Activated naive CD4-positive, alpha-beta T cell (primary cell): ENCODE measurements at places on chromosomes 13 and 19.
A peak's percentile ranks its signal among the peaks of the same experiment; 100 is the strongest.

DNA sequence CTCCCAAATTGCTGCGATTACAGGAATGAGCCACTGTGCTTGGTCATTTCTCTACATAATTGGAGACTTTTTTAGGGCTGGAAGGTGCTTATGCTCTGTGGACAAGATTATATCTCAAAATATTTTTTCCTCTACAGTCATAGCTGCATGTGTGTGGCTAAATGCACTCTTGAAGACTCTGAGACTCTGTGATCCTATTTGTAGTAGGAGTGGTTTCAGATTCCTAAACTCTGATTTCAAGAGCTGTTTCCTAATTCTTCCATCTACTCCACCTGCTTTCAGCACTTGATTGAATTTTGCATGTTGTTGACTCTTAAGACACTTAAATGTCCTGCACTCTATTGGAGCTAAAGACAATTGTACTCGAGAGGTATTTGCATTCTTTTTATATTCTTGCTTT is 78.0 kb downstream of the KLF5 start:
- no peak for DNase-seq

- DNase-seq, result no peak
Measured at GRCh38 chr19:47023448-47023794, 3.8 kb downstream of the NPAS1 start.

DNA sequence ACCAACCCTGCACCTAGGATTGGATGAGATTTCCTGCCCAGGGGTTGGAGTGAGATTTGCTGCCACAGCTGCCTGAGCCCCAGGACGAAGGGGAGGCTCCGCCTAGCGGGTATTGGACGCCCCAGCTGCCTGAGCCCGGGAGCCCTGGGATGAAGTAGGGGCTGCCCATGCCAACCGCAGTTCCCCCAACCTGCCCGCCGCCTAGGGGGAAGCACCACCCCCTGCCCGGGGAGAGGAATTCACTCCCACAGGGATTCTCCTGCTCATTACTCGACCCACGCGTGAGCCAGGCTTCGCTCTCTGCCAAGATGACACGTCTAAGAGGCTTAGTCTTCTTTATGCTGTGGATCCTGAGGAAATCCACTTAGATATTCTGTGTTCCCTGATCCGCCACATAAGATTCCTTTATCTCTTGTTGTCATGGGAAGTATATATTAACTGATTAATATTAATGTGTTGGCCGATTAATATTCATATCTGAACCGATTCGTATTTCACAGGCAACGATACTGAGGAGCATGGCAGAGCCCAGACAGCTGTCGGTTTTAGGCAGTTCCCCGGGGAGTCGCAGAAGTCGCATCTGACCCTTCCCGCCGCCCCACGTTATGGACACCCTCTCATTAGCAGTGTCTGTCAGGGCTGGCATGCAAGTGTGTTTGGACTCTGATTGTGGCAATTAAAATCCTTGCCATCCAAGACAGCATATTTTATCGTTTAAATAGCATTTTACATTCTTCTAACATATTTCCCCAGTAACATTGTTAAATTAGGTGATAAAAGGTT is 44.5 kb upstream of the KCTD15 start:
- no peak for DNase-seq

DNA sequence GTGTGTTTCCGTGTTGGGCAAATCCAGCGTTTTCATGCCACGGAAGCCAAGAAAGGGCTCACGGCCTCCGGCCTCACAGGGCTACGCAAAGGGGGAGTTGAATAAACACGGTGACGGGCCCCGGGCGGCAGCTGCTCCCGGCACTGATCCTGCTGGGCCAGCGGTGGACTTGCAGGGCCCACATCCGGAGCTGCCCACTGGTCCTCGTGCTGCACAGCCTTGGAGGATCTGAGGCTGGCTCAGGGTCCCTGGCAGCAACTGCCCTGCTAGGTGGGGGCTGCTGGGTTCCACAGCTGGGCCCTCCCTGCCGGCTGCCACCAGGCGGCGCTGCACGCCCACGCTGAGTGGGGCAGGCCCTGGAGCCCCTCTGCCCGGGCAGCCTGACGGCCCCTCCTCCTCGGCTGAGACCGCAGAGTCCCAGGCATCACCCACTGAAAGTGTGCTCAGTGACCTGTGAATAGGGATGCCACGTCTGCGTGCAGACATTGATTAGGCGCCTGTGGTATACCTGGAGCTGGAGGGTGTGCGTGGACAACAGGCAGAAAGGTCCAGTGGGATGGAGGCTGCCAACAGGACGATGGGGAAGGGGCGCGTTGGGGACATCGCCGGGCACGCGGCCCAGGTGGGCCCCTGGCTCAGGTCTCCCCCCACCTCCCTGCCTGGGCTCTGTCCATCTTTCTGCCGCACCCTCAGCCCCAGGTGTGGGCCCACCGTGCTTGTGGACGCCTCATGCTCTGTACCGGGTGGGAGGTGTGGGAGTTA is 5.3 kb upstream of the HCN2 start:
- peak; percentile 66 for DNase-seq

- DNase-seq, result no peak
Measured at GRCh38 chr13:75042807-75043206, 439.2 kb downstream of the TBC1D4 start.

DNA sequence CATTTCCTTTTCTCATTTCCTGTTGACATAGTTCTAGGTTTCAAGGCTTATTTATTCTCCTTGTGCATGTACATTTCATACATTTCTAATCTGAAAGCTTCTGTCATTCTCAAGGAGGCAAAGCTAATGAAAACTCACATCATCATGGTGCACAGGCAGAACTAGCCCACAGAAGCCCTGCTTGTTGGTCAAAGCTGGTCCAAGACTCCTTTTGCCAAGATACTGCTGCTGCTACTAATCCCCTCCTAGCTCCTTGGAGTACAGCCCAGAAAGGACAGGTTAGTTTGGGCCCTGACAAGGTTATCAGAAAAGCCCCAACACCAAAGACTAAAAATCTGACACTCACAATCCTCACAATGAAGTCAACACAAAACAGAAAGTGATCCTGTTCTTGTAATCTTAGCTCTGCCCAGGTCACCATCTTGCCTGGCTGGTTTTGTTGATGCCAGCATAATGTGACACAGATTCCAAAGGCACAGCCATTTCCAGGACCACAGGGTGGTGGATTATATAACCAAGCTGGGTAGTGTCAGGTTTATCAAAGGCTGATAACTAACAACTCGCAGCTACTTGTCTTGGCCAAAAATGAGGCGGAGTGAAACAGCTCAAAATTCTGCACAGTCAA is 417.4 kb downstream of the NDFIP2 start:
- no peak for DNase-seq

DNA sequence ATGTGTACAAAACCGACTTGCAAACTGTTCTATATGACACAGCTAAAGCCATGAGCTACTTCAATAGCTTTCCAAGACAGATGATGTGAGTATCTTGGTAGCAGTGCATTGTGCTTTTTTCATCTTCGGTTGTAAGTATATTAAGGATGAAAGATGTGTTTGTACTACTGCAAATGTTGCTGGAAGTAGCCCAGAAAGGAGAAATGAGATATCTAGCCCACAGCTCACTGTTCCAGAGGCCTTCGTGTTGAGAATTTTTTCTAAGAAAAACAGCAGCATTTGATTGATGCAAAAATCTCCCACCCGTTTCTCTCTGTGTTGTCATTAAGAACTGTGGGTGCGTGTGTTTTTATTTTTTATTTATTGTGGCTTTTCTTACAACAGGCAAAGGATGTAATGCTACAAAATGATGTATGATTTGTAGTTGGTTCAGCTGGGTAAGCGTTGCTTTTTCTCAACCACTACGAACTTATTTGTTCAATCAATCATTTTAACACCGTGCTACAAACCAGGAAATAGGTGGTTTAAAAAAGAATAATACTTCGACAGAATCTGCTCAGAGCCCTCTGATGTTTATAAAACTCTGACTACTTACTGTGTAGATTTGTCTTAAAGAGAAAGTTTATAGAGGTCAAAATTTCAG is 41.6 kb upstream of the RFC3 start:
- no peak for DNase-seq

DNA sequence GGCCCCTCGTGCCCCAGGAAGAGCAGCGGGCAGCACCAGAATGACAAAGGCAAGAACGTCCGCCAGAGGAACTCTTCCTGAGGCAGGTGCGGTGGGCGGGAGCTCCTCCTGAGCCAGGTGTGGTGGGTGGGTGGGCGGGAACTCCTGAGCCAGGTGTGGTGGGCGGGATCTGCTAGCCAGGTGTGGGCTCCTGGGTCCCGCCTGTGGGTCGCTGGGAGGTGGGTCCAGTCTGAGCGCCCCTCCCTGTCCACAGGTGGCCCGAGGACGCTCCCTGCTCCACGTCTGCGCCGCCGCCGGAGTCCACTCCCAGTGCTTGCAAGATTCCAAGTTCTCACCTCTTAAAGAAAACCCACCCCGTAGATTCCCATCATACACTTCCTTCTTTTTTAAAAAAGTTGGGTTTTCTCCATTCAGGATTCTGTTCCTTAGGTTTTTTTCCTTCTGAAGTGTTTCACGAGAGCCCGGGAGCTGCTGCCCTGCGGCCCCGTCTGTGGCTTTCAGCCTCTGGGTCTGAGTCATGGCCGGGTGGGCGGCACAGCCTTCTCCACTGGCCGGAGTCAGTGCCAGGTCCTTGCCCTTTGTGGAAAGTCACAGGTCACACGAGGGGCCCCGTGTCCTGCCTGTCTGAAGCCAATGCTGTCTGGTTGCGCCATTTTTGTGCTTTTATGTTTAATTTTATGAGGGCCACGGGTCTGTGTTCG is 7.0 kb upstream of the HCN2 start:
- DNase-seq, result no peak

DNA sequence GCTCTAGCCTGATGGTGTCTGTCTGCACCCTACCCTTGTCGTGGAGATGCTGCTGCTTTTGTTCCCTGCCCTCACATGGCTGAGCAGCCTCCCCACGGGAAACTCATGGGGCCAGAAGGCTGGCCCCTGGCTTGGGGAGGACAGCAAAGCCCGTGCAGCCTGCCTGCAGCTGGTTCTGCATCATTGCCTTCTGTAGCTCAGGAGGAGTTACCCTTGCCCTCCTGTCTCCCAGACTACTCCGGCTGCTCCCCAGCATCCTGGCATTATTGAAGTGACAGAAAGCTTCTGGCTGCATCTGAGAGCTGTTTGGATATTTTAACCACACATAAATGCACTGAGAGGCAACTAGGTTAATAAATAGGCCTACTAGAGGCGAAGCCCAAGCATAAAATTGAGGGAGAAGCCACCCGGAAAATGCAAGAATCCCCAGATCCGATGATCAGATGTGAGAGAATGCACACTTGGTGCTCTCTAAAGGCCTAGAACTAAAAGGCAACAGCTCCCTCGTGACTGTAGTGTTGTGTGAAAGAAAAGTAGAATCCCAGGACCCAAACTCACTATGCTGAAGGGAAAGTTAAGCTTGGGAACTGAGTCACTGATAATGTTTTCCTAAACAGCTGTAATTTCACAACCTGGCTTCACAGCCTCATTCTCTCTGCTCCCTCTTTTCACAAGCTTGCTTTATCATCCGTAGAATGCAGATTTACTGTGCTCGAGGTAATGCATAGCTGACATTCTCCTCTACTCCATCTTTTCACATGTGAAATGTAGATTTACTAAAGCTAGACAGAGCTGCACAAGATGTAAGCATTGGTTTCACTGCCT is 110.8 kb downstream of the TNFRSF19 start:
- no peak for DNase-seq

- no peak for DNase-seq
Measured at GRCh38 chr13:113216254-113217048, 7.0 kb downstream of the CUL4A start.

GRCh38 chr19:56403261-56403660 is 871 bp upstream of the ZNF583 start:
- no peak for DNase-seq

DNA sequence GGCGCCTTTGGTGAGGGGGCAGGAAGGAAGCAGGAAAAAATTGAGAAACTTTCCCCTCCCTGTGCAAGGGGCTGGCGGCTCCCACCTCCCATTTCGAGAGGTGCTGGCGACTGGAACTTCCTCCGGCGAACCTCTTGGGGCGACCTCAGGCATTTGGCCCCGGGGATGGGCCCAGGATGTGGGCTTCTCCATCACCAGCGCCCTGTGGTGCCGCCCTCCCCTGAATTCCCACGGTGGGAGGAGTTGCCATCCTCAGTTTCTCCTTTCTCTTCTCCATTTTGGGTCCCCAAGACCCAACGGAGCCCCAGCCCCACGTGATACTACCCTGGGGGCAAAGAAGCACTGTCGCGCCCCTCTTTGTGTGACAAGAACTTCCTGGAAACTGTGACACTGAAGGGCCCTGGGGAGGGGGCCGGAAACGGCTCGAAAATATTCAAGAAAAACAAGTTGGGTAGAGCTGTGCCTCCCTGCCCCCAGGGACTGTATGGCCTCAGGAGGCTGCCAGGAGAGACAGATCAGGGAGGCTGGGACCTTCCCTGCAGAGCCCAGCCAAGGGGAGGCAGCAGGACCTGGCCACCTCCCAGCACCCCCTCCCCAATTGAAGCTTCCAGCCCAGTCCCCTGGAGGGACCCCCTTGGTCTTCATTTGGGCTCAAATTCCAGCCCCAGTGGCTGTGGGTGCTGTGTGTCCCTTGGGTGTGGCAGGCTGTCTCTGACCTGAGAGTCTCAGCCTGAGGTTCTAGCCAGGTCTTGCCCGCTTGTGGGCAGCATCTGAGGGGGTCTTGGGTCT is 16.2 kb upstream of the AP1M2 start:
- peak; percentile 76 for DNase-seq

DNA sequence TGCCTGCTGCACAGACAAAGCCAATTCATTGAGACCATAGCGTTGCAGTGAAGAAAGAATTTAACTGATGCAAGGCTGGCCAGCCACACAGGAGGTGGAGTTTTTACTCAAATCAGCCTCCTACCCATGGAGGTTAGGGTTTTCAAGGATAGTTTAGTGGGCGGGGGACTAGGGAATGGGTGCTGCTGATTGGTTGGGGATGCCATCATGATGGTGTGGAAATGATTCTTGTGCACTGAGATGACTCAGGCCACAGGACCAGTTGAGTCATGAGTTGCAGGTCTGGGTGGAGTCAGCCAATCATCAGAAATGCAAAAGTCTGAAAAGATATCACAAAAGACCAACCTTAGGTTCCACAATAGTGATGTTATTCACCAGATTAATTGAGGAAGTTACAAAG is 359.6 kb downstream of the FOXO1 start:
- no peak for DNase-seq

DNA sequence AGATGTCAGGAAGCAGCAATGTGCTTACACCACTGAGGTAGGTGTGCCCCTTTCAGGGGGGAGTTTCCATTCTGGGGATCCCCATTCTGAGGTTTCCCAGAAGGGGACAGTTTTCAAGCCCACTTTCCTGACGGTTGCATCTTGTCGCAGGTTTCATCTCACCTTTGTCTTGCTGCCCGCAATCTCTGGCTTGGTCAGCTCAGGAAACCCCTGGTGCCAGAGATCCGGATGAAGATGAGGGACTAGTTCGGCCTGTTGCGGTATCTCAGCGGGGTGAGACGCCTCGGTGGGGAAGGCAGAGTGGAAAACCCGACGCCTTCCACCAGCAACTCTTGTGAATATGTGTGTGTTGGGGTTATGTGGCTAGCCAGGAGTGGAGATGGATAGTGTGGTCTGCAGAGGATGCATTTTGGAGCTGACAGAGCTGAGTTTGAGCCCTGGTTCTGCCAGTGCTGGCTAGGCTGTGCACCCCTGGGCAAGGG is 13.1 kb downstream of the TNFSF9 start:
- DNase-seq, result no peak

GRCh38 chr13:63704521-63704920 is 2288.9 kb upstream of the PCDH20 start:
- DNase-seq, result no peak

- no peak for DNase-seq
Measured at GRCh38 chr13:68588623-68589022, 1358.5 kb upstream of the PCDH9 start.

GRCh38 chr19:22604571-22605274 is 29.4 kb upstream of the ZNF492 start:
- DNase-seq, result no peak

- no peak for DNase-seq
Measured at GRCh38 chr19:38528931-38529330, 88.8 kb downstream of the MAP4K1 start.
